COLO829 (cell line): ENCODE measurements at places on chromosomes 3 and 15.

DNA sequence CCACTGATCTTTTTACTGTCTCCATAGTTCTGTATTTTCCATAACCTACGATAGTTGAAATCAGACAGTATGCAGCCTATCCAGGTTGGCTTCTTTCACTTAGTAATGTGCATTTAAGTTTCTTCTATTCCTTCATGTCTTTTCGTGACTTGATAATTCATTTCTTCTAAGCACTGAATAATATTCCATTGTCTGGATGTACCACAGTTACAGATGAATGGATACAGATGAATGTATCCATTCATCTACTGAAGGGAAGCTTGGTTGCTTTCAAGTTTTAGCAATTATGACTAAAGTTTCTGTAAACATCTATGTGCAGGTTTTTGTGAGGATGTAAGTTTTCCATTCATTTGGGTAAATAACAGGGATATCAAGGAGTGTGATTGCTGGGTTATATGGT, 124.8 kb downstream of the NSUN3 start:
- no peak for DNase-seq

GRCh38 chr3:113783463-113783862, 36.6 kb downstream of the ATP6V1A start:
- peak; percentile 83 for DNase-seq

- no peak for DNase-seq
Observed at GRCh38 chr15:89070197-89071124, 17.8 kb upstream of the ABHD2 start.

- no peak for DNase-seq
Observed at GRCh38 chr15:50107591-50108408, 11.2 kb downstream of the ATP8B4 start.

- DNase-seq: peak; percentile 77
Observed at GRCh38 chr3:37662785-37663184, 198.9 kb upstream of the CTDSPL start.

DNA sequence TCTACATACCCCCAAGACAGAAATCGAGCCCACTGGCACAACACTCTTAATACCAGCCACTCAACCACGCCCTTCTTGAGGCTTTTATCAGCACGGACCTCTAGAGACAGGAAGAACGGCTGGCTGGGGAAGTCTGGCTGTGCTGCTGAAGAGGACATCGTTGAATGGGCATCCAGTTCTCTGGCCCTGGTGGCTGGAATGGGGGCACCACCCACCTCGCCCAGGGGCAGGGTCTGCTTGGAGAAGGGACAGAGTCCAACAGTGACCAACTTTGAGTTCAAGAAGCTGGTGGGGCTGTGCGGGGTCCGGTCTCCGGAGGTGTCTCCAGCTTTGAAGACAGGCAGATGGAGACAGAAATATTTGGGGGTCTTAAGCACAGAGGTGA, 77.5 kb downstream of the ATP10A start:
- DNase-seq: no peak

DNA sequence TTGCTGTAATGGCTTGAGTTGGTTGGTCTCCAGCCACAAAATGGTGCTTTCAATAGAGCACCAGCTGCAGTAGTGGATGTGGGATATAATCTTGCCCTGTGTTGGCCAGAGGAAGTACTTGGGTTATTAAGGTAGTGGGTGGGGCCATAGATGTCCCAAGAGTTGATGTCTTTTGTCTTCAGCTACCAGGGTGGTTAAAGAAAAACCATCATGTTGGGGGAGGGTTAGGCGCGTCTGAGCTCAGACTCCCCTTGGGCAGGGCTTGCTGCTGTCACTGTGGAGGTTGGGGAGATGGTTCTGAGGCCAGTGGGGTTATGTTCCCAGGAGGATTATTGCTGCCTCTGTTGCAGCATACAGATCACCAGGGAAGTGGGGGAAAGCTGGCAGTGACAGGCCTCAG, 46.9 kb upstream of the GADL1 start:
- no peak for DNase-seq

DNA sequence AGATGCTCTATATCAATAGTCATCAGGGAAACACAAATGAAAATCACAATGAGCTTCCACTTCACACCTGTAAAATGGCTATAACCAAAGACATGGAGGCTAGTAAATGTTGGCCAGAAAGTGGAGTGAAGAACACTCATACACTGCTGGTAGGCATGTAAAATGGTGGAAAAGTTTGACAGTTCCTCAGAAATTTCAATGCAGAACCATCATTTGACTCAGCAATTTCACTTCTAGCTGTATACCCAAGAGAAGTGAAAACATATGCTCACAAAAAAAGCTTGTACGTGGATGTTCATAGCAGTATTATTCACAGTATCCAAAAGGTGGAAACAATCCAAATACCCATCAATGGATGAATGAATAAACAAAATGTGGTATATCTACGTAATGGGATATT, 19.2 kb upstream of the TOP2B start:
- no peak for DNase-seq

GRCh38 chr3:172102883-172103310, 63.5 kb downstream of the FNDC3B start:
- DNase-seq: no peak

GRCh38 chr15:61086012-61086411, 143.1 kb downstream of the RORA start:
- no peak for DNase-seq

- no peak for DNase-seq
Observed at GRCh38 chr3:114707252-114707860, 413.5 kb downstream of the TIGIT start.

GRCh38 chr15:67066041-67066958, 898 bp downstream of the SMAD3 start:
- no peak for DNase-seq

GRCh38 chr3:129521611-129522010, 6.8 kb upstream of the RHO start:
- no peak for DNase-seq

- no peak for DNase-seq
Observed at GRCh38 chr3:63338351-63338750, 60.2 kb downstream of the SYNPR start.

DNA sequence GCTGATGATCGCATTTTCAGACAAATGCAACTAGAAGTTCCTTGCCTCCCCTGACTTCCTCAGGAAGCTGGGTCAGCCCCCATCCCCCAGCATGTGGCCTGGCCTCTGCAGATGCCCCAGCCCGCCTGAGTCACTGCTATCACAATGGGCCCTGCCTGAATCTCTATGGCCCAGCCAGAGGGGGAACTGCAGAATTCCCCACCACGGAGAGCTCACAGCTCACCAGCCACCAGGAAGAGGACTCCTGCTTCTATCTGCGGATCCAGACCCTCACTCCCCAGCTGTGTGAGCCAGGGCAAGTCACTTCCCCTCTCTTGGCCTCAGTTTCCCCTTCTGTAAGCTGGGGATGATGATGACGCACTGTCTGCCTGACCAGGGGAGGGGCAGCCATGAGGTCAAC, 6.9 kb downstream of the PLXND1 start:
- no peak for DNase-seq

DNA sequence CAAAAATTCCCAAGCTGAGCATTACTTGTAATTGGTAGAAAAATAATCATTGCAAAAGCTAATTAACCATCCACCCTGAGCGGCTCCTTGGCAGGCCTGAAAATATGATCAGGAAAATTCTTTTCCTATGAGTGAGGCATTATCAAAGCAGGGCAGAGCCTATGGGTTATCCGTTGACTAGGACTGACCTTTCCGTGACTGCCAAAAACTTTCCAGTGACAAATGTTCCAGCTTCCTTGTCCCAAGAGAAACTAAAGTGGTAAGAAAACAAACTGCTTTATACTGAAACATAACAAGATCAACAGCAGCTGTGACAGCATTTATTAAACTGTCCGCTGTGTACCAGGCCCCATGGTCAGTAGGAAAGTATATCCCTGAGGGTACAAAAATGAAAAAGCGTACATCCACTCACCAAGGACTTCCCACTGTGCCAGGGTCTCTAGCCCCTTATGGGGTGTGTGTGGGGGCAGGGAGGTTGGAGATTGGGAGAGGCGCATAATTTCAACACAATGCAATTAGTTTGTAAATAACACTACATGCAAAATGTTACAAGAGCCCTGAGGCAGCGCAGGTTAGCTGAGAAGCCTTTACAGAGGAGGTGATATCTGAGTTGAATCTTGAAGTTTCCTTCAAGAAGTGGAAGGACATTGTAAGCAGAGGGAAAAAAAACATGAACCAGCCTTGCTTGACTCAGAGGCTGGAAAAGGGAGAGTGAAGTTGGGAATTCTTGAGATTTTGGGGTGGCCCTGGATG, 8.5 kb downstream of the LIPC start:
- peak; percentile 36 for DNase-seq

GRCh38 chr3:142180761-142181362, 31.5 kb upstream of the TFDP2 start:
- peak; percentile 22 for DNase-seq

DNA sequence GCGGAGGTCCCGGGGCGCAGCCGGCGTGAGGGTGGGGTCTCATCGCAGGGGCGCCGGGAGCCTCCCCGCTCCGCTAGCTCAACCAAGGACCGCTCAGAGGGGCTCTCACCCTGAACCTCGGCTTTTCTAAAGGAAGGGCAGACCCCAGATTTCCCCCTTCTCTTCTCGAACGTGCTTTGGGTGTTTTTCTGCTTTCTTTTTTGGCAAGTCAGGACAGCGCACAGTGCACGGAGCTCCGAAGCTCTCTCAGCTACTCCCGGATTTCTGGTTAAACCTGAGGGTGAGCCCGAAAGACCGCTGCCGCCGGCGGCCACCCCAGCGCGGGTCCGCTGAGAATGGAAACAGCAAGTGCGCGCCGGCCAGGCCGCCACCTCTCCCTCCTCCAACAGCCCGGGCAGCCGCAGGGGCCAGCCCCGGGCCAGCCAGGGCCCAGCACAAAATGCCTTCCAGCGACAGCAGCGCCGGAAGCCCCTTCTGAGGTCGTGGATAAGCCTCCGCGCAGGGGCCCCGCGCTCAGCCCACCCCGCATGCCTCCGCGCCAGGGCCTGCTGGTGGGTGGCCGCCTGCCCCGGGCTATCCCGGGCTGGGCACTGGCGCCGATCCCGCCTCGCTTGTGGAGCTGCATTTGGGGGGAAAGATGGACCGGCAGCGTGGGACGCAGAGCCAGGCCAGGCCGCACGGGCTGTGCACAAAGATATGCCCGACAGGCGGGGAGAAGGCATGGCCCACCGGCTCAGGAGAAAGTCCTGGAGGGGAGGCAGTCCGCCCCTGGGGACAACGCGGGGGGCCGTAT, 8.2 kb upstream of the OCA2 start:
- DNase-seq: no peak

DNA sequence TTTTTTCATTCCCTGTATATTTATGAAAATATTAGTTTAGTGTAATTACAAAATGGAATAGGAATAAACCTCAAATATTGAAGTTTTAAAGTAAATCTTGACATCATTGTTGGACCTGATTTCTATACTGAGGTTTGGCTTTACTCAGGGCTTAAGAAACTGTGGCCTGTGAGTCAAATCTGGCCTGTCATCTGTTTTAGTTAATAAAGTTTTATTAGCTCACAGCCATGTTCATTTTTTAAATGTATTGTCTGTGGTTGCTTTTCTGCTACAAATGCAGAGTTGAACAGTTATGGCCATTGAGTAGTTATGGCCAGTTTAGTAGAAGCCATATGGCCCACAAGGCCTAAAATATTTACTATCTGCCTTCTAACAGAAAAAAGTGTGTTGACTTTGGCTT, 80.7 kb downstream of the DIPK2A start:
- no peak for DNase-seq

- DNase-seq: no peak
Observed at GRCh38 chr15:98308117-98308516, 340.2 kb upstream of the IGF1R start.

- DNase-seq: peak; percentile 50
Observed at GRCh38 chr3:148718982-148719862, 21.5 kb downstream of the AGTR1 start.

DNA sequence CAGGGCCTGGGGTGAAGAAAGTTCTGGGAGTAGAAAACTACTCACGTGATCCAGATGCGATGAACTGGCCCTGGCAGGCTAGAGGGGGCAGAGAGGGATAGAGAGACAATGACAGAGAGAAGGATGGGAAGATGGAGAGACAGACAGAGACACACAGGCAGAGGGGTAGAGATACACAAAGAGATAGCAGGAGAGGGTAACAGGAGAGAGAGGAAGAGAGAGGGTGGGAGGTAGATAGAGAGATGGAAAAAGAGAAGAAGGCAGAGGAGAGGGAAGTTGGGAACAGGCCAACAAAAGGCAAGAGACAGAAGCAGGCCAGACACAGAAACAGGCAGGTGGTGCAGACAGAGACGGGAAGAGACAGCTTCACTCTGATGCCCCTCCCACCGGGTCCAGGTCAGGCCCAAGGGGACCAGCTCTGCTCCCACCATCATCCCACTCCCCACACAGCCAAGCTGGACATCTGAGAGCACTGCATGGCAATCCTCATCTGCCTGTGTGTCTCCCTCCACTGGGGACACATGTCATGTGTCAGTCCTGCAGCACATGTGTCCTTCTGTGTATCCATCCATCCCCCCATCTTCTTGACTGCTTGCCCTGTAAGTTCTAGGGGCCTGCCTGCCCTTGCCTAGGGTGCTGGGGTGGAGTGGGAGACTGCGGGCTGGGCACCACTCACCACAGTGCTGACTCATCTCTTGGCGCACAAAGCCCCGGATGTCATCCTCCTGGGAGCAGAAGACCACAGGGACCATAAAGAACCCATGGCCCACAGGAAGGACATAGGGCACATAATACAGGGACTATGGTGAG, 2.2 kb upstream of the UCN2 start:
- peak; percentile 95 for DNase-seq

DNA sequence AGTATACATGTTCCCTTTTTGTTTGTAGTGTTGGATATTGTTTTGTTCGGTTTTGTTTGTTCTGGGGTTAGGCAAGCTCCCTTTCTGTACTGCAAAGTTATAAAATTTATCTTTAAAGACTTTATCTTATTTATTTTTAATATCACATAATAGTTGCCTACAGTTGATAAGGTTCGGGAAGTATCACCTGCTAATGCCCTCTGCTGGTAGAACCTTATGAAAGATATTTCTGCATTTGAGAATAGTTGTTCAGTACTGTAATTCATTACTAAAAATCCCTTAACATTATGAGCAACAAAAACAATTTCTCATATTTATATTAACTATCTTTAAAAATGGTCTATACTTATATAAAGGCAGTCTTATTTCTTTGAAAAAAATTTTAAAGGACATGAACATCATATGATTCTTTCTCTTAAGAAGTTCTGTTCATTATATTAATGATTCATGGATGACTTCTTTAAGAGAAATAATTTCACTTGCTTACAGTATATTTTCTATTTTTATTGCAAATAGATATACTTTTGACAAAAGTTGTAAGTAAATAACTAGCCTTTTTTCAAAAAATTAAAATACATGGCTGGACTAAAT, 1126.8 kb downstream of the SI start:
- no peak for DNase-seq

DNA sequence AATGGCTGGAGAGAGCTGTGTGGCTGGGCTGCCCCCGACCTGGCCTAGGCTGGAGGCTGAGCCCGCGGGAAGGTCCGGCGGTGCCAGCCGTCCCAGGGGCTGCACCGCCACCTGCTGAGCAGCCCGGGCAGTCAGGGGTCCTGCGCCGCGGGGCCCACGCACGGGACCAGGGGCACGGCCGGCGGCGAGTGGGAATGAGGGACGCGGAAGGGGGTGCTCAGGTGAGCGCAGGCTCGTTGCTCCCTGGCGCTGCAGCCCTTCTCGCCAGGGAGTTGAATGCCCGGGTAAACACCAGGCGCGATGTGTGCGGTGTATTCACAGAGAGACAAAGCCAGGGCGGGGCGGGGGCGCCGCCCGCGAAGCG, 666 bp upstream of the SEMA3F start:
- DNase-seq: peak; percentile 45
